ENCODE measurements at places on chromosomes 3 and 15.

DNA sequence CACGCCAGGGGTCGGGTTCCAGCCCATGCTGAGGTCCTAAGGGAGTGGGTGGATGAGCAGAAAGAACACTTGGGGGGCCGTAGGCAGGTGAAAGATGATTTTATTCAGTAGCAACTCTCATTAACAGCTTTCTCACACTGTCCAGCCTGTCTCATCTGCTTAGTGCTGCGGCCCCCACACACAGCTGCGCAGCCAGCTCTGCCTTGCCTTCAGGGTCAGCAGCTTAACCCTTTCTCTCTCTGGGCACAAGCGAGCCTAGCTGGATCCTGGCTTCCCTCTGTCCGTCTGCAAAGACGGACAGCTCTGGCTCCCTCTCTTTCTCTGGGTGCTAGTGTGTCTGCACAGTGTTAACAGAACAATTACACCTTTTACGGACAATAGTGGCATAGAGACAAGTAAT lies 21.3 kb downstream of the NPAP1 start:
- no peak for DNase-seq

GRCh38 chr3:49841126-49841696 lies 15.2 kb downstream of the TRAIP start:
- no peak for DNase-seq

DNA sequence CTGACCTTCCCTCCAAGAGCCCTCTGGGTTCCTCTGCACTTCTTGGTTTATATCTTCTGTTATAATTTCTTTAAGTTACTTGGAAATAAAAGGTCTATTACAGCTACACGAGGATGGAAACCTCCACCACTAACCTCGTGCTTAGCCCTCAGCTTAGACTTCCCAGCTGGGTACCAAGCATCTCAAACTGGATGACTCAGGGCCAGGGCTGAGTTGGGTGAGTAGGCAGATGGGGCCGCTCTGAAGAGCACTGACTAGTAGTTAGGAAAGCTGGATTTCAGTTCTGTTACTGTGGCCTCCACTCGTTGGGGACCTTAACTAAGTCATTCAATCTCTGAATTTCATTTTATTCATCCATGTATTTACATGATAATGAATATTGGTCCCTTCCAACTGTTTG lies 1036.6 kb downstream of the IGSF11 start:
- no peak for DNase-seq

GRCh38 chr3:30170681-30171438 lies 435.5 kb upstream of the TGFBR2 start:
- no peak for DNase-seq

- no peak for DNase-seq
Measured at GRCh38 chr3:89364314-89364713, 256.9 kb downstream of the EPHA3 start.

GRCh38 chr3:13884851-13885703 lies 5.2 kb upstream of the WNT7A start:
- DNase-seq, result no peak

DNA sequence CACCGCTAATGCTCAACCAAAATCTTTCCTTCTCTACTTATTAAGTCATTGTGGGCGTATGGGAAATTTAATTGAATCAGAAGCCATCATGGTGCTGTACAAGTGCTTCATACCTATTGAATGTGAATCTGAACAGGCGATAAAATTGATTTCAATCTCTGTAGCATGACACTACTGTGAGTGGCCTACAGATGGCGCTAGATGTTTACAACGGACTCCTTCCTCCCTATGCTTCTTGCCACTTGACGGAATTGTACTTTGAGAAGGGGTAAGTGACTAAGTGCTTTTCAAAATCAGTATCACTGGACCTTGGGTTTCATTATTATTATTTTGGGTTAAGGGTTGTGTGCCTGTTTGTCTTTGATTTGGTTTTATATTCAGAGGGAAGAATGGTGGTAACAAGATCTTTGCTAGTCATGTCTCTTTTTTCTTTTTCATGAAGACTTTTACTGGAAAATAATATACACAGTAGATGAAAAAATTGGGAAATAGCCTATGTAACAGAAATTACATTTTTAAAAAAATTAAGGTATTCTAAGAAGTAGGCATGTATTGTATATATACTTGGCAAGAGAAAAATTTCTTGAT lies 35.4 kb downstream of the ACP3 start:
- DNase-seq, result peak; percentile 20

DNA sequence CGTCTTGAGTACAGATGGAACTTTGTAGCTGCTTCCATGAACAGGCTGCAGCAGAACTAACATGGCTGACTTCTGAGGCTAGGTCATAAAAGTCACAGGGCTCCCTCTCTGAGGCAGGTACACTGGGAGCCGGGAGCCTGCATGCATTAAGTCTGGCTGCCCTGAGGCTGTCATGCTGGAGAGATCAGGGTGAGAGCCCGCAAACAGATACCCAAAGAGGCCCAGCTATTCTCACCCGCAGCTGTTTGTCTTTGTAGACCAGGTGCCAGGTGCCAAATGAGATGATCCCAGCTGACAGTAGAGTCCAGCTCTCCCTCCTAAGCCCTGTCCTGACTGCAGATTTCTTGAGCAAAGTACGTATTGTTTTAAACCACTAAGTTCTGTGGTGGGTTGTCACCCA lies 8.6 kb upstream of the SLCO3A1 start:
- no peak for DNase-seq

GRCh38 chr15:47741082-47741481 lies 23.8 kb downstream of the SEMA6D start:
- no peak for DNase-seq

DNA sequence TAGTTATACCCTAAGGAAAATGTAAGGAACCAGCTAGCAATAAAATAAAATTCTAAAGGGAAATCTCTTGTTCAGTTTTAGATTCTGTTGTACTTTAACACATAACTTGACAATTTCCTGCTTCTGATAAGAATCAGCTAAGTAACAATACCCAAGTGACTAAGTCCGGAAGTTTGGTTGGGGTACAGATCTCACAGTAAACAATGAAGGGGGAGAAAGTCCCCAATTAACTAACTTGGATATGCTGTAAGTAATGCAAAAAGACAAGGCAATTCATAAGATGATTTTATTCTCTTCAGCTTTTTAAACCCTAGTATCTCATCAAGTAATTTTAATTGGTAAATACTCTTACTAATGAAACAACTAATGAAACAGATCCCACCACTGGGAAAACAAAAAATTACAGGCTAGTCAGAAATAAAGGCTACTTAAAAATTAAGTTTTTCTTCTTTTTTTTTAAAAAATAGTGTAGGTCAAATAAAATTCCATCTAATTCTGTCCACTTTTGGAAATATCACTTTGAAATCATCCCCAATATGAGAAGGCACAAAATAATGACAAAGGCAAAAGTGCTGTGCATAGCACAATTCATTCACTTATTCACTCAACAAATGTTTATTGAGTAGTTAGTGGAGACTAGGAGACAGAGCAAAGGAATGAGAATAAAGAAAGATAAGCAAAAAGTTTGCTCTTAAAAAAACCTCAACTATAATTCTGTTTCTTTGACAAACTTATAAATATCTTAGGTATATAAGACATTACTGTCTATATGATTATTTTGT lies 37.8 kb upstream of the IL20RB start:
- no peak for DNase-seq

- DNase-seq, result no peak
Measured at GRCh38 chr3:56969851-56970250, 90.6 kb upstream of the SPATA12 start.

DNA sequence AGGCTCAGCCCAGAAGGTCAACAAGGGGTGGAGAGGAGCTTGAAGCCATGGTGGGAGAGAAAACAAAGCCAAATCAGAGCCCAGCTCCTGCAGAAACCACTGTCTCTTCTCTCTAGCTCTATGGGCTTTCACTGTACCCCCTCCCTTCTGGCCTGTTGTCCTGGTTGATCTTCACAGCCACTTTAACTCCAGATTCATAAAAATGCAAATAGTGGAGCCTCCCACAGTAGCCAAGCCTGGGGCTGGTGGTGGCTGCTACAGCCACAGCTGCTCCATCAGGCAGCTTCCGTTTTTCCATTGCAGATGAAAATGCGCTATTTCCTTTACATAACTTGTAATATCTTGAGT lies 20.7 kb upstream of the CAV3 start:
- DNase-seq, result no peak
